ENCODE measurements at places on chromosomes 7 and 10.
A peak's percentile ranks its signal among the peaks of the same experiment; 100 is the strongest.

DNA sequence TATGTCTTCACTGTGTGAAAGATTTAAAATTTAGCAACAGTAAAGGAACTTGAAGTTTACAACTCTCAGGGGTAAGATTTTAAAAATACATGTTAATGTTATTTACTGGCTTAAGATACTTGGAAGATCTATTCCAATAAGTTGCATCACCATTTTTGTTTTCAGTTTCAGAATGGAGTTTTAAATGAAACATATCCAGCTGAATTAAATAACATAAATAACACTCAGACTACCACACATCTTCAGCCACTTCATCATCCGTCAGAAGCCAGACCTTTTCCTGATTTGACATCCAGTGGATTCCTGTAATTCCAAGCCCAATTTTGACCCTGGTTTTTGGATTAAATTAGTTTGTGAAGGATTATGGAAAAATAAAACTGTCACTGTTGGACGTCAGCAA lies 44.3 kb downstream of the AHR start:
- no peak for DNase-seq

- DNase-seq: no peak
These were observed 757.3 kb upstream of the AUTS2 start for GRCh38 chr7:68840991-68841390.

GRCh38 chr10:68074031-68074774 lies 880 bp downstream of the HERC4 start:
- DNase-seq: no peak

GRCh38 chr7:33649476-33650441 lies 255.6 kb upstream of the BMPER start:
- no peak for DNase-seq

DNA sequence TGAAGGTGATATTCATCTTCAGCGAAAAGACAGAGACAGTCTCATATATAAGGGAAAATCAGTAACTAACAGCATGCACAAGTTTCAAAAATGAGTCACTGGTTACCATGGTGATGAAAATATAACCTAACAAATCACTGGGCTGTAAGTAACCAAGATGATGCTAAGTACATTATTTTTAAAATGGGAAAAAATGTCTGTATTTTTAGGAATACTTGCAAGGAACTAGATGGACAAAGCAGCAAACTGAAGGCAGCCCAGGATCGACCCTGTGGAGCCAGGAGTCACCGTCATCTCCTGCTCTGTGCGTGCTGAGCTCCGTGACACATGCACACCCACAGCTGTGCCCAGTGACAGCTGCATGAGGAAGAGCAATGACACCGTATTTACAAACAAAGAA lies 137.3 kb downstream of the ELMO1 start:
- no peak for DNase-seq

- DNase-seq: no peak
These were observed 19.6 kb downstream of the MICALL2 start for GRCh38 chr7:1439373-1440363.

DNA sequence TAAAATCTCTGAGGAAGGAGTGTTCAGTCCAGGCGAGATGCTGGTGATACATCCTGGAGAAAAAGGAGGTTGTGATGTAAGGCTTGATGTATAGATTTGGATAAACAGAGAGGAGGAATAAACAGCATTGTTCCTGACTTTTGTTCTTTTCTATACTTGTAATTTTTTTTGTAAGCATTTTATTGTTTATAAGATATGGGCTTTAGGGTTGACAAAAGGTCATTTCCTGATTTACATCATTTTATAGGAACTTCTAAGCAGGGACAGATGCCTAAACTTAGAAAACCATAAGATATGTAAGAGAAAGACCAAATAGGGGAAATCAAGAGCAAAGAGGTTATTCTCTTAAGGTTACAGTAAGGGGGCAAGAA lies 16.7 kb upstream of the SLC26A4 start:
- no peak for DNase-seq

DNA sequence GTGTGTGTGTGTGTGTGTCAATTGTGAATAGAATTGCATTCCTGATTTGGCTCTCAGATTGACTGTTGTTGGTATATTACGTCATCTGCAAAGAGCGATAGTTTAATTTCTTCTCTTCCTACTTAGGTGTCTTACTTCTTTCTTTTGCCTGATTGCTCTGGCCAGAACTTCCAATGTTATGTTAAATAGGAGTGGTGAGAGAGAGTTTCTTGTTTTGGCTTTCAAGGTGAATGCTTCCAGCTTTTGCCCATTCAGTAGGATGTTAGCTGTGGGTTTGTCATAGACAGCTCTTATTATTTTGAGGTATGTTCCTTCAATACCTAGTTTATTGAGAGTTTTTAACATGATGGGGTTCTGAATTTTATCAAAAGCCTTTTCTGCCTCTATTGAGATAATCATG lies 34.2 kb upstream of the PRSS37 start:
- DNase-seq: no peak

GRCh38 chr10:16258291-16259040 lies 178.3 kb upstream of the PTER start:
- peak; percentile 6 for DNase-seq

GRCh38 chr7:25093268-25093826 lies 31.7 kb downstream of the CYCS start:
- DNase-seq: peak; percentile 73

GRCh38 chr10:71176661-71177060 lies 35.7 kb upstream of the UNC5B start:
- DNase-seq: no peak

GRCh38 chr10:72389014-72389413 lies 34.3 kb upstream of the DNAJB12 start:
- DNase-seq: no peak

- no peak for DNase-seq
These were observed 2.9 kb downstream of the INPP5A start for GRCh38 chr10:132540456-132540855.

GRCh38 chr10:112369495-112370423 lies 4.2 kb upstream of the ACSL5 start:
- no peak for DNase-seq

- DNase-seq: no peak
These were observed 498.6 kb downstream of the GALNT17 start for GRCh38 chr7:71630516-71630915.

GRCh38 chr10:38025283-38025682 lies 14.8 kb downstream of the ZNF33A start:
- DNase-seq: no peak

GRCh38 chr10:11655836-11656235 lies 44.4 kb upstream of the USP6NL start:
- DNase-seq: no peak

DNA sequence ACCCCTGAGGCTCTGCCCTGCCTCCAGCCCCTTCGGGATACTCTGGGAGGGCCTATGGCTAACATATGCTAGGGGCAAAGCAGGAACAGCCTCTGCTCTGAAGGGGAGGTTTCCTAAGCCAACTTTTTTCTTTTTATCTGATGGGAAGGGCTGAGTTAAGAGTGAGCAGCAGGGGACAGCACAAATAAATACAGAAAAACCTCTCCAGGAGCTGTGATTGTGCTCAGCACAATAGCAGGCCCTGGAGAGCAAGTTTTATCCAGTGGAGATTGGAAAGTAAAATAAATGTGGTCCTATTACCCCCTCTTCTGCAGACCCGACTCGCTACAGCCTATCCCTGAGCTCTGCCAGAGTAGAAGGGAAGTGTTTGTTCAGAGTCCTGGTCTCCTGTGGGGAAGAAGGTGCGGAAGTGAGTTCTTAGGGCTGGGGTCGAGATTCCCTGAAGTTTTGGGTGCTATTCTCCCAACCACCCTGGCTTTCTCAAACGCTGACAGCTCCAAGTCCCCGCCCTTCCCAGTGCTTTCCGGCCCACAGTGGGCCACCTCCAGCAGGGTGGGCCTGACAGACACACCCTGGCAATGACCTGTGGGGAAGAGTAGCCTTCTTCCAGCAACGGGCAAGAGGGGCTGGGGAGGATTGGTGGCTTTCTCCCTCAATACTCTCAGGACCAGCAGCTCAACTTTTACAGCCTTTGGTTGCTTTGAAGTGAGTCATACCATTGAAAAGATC lies 23.0 kb upstream of the AFAP1L2 start:
- DNase-seq: no peak

DNA sequence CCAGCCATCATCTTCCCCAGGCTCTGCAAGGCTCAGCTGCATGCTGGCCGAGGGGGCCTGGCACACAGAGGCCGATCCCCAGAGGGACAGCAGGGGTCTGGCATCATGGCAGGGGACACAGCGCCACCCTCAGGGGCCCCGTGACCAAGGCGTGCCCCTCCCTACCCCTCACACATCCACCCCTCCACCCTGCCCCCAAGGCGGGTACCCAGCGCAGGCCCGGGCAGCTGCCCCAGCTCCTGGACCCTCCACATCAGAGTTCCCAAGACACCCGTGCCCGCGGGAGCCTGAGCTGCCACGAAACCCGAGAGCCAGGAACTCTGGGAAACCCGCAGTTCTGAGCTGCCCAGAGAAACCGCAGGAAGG lies 46.5 kb upstream of the TNRC18 start:
- no peak for DNase-seq

- no peak for DNase-seq
These were observed 32.1 kb downstream of the NRP1 start for GRCh38 chr10:33302208-33302829.

GRCh38 chr7:7921830-7922229 lies 46.8 kb upstream of the GLCCI1 start:
- no peak for DNase-seq

DNA sequence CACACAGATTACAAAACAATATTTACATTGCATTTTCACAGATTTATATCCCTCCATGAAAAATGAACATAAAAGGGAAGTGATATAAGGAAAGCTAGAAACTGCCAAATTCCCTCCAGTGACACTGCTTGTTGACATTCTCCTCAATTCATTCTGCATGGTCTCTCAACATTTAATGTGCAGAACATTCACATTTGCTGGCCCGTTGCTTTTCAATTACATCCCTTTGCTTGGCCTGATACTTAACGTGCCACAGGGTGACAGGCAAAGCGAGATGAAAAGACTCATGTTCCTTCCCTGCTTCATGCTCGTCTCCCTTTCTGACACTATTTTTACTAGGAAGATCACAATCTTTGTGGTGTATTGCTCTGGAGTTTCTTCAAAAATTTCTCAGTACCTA lies 1019.7 kb upstream of the LRRN3 start:
- DNase-seq: no peak

- DNase-seq: no peak
These were observed 9.2 kb downstream of the EPHB6 start for GRCh38 chr7:142863891-142864685.

DNA sequence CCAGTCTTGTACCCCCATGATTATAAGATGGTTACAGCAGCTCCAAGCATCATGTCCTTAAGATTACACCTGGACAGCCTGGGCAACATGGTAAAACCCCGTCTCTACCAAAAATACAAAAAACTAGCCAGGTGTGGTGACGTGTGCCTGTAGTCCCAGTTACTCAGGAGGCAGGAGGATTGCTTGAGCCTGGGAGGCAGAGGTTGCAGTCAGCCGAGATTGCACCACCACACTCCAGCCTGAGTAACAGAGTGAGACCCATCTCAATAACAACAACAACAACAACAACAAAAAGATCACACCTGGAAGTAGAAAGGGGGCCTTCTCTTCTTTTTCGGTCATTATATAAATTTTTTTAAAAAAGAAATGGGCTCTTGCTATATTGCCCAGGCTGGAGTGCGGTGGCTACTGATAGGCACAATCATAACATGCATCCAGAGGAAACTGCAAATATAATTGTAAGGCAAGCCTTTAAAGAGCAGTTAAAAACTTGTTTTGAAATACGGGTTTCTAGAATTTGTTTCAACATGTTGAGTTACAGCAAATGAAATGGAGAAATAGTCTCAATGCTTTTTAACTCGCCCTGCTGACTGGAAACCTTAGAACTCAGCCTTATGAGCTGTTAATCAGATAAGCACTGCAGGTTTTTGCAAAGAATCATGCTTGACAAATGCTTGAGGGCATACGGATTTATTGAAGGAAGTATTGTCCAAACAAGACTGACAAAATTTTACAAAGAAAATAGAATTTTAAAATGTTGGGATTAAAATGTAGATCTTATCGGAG lies 4.7 kb upstream of the ENTPD7 start:
- DNase-seq: no peak

- DNase-seq: no peak
These were observed 486.5 kb downstream of the CALN1 start for GRCh38 chr7:71925663-71926062.

DNA sequence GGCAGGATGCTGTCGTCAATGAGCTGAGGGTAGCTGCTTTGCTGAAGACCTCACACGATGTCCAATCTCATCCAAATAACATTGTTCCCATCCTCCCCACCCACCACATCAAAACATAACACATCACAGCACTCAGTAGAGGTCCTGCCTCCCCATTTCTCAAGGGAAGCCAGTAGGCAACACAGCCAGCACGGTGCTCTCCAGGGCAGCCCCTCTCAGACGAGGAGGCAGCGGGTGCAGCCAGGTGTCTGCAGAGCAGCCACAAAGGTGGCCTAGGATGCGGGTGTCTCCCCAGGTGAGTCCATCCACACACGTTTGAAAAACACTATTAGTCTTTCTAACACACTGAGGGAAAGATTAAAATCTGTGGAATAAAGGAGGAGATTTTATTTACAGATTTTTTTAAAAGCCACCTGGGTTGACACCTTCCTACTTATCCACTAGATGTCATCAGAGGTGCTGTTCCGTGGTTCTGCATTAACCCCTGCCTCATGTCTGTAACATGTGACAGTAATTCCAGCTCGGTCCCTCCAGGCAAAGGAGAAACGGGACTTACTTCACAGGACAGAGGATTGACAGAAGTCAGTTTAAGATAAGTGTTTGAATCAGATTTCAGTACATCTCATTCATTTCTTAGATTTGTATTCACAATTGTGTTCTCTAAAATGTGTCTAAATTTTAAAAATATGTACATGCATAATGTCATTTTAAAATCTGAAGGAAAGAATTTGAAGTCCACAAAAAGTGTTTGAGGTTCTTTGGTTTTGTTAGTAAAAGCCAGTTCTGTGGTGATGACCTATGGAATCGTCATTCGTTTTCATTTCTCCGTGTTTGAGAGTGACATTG lies 68.0 kb downstream of the LANCL2 start:
- DNase-seq: peak; percentile 70

GRCh38 chr7:102079140-102080018 lies 207.3 kb upstream of the SH2B2 start:
- peak; percentile 53 for DNase-seq

DNA sequence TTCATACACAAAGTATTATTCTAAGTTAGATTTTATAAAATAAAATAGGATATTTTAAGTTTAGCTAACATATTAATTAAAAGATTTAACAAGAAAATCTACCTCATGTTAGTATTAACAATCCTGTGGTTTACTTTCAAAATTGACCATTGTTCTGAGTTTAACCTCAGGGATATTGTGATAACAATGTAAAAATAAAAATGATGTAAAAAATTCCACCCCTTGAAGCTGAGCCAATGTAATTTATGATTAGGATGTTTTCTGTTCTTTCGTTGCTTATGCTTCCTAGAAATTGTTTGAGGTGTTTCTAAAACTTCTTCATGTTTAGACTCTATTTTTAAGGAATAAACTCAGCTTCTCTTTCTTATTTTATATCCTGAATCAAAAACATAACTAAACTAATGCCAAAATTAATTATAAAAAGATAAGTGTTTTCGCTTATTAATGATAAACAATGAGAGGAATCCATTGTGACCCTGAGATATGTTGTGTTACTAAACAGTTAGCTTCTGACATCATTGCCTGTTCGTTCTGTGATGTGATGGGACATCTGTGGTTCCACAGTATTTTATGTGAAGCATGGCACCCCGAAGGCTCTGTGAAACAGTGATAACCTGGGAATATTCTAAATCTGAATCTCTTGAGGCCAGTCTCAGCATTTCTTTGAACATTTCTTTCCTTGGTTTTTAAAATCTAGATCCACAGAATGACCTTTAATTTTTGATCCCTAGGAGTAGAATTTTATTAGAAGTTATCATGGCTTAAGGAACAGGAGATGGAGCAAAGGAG lies 340.8 kb downstream of the ARL4A start:
- DNase-seq: no peak
